Fibroblast of skin of left biceps (primary cell): ENCODE measurements at places on chromosomes 2 and 18.

GRCh38 chr2:23452372-23452771 is 67.4 kb downstream of the KLHL29 start:
- DNase-seq = no peak

- no peak for DNase-seq
Measured at GRCh38 chr2:3491306-3491705, 28.0 kb downstream of the ADI1 start.

DNA sequence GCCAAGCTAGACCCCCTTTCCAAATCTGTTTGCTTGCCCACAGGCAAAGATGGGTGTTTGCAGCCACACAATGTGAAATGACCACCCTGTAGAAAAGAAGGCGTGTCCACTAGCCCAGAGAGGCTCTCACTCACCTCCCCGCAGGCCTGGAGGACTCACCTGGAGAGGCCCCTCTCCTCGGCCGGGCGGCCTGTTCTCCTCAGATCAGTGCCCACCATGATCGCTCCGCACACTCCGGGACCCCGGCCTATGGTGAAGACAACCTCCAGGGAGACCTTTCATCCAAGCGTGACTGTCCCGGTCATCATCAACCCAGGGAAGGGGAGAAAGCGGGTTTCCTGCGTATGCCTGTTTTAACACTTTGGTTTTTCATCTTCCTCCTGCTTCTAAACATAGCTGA is 328.7 kb upstream of the SALL3 start:
- no peak for DNase-seq

DNA sequence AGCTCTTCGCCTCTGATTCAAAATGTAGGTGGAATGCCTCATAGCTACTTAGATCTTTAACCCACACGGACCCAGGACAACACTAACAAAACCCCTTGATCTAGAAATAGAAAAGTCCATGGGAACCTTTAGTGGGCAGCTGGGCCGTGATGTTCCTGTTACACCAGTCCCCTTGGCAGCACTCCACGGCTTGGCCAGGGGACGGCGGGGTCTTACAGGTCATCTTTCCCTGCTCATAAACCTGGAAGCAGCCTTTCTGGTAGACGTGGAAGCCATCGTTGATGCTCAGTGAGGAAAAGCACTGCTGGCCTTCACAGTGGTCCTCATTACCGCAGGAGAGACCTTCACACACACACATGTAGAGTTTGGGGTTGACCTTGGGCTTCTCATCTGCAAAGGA is 95.9 kb downstream of the ACVR1 start:
- DNase-seq = no peak

DNA sequence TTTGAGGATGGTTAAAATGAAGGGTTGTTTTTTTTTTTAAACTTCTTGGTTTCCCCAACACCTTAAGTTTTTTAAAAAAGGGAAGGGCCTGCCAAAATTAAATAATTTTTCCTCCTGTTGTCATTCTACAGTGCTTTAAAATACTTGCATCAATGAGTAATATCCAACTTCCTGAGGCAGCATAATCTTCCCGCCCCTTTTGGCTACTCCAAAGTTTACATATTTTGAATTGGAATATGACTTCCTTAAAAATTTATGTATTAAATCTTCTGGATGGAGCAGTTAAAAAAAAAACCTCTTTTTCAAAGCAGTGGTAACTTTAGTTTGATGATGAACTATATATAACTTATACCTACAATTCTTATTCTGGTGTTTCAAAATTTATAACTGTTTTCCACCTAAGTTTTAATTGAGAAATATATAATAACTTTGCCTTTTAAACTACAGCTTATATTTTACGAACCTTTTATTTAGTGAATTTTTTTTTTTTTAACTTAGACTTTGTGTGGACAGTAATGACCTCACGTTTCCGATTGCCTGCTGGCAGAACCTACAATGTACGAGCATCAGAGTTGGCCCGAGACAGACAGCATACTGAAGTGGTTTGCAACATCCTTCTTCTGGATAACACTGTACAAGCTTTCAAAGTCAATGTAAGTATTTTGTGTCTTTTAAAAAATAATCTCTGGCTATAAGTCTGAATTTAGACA is 49.8 kb downstream of the PTPN4 start:
- DNase-seq = no peak

GRCh38 chr2:70124983-70125480 is 37.8 kb downstream of the PCBP1 start:
- no peak for DNase-seq

DNA sequence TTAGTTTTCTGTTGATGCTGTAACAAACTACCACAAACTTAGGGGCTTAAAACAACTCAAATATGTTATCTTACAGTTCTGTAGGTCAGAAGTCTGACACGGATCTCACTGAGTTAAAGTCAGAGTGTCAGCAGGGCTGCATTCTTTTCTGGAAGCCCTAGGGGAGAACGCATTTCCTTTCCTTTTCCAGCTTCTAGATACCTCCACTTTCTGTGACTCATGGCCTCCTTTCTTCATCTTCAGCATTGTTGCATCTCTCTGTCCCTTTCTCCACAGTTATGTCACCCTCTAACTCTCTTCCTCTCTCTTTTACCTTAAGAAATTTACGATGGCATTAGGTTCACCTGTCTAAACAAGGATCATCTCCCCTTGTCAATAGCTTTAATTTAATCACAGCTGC is 13.3 kb upstream of the PPP4R1 start:
- DNase-seq = no peak

DNA sequence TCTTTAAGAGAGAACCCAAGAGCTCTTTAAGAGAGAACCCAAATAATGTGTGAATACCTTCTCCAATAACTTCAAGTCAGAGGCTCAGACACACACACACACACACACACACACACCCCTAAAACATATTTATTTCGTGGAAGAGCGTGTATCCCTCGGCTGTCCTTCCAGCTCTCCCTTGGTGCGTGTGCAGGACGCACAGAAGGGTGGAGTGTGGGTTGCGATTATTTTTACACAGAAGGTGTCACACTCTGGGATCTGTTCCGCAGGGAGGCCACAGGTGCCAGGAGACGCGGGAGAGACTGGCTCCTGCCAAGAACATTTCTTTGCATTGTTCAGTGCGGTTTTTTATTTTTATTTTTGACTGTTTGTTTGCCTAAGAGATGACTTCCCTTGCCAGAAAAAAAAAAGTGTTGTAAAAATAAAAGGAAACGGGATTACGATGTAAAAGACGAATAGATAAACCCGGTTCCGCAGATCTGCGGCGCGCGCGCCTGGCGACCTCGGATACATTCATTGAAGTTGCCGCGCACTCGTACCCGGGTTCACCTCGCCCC is 47.3 kb upstream of the ATP6V1B1 start:
- DNase-seq = no peak

DNA sequence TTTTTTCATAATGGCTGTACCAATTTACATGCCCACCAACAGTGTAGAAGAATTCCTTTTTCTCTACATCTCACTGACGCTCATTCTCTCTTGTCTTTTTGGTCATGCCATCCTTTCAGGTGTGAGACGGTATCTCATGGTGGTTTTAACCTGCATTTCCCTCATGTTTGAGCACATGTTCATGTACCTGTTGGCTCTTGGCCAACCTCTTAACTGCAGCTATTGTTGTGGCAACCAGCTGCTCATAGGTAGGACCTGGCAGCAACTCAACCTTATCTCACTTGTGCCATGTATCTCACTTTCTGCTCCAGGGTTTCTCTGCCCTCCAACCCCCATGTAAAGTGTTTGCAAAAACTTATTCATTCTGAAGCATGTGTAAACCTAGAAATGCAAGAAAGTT is 167.5 kb downstream of the UPP2 start:
- no peak for DNase-seq

GRCh38 chr2:98395977-98396376 is 48.7 kb upstream of the INPP4A start:
- no peak for DNase-seq

DNA sequence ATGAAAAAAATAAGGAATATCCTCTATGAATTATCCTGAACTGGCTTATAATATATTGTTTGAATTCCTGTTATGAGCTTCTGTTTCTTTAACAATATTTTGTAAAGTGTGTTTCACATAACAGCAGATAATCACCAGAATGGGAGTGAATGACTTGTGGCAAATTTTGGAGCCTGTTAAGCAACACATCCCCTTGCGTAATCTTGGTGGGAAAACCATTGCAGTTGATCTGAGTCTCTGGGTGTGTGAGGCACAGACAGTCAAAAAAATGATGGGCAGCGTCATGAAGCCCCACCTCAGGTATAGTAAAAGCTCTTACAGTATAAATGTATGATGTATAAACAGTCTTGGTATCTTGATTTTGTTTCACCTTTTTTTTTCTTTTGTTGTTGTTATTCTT is 5.9 kb downstream of the GEN1 start:
- DNase-seq = no peak

- no peak for DNase-seq
Measured at GRCh38 chr2:57209799-57210198, 836.8 kb upstream of the VRK2 start.
